ENCODE measurements at places on chromosomes 6 and 20.

DNA sequence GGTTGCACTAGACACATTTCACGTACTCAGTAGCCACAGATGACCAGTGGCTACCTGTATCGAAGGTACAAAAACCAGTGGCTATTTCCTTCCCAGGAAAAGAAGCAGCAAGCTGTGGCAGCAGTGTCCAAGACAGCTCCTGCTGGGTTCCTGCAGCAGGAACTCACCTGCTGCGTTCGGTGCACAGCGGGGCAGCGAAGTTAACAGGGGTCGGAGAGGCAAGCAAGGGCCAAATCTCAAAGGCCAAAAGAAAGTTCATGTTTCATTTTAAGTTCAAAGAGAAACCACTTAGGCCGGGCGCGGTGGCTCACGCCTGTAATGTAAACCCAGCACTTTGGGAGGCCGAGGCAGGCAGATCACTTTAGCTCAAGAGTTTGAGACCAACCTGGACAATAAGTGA lies 26.9 kb downstream of the ASIP start:
- DNase-seq, result no peak

DNA sequence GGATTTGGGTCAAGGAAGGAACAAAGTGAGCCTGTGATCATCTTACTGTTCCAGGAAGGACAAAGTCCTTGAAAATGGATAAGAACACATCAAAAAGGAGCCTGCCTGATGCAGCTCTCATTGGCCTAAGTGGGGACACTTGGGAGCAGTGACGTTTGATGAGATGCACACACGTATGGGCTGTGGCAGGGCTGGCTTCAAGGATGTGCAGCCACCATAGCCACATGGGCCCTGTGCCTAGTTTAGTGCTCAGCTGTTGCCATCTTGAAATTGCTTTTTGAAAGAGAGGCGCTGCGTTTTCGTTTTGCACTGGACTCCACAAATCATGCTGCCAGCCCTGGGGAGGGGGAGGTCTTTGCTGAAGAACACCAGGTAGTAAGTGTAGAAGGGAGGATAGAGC lies 6.6 kb upstream of the NPEPL1 start:
- no peak for DNase-seq

- DNase-seq, result no peak
These were observed 238.0 kb upstream of the MAN1A1 start for GRCh38 chr6:119587537-119587936.

DNA sequence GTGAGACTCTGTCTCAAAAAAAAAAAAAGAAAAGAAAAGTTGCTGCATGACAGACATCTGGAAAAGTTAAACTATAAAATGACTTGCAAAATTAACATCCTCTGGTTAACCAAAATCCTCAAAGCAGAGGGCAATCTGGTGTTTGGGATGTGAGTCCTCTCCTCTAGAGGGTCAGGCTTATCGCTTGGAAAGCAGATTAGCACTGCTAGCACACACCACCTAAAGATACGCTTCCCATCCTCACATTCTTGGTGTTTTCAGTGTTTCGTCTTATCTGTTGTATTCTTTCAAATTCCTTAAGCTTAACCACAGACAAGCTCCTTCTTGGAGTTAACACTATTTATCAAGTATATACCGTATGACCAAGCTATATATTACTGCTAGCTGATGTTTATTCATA lies 198.0 kb downstream of the SOX4 start:
- no peak for DNase-seq

- peak; percentile 10 for DNase-seq
These were observed 74.9 kb downstream of the NCOA3 start for GRCh38 chr20:47576516-47577033.

- DNase-seq, result peak; percentile 39
These were observed 31.9 kb upstream of the FUCA2 start for GRCh38 chr6:143543435-143543834.

DNA sequence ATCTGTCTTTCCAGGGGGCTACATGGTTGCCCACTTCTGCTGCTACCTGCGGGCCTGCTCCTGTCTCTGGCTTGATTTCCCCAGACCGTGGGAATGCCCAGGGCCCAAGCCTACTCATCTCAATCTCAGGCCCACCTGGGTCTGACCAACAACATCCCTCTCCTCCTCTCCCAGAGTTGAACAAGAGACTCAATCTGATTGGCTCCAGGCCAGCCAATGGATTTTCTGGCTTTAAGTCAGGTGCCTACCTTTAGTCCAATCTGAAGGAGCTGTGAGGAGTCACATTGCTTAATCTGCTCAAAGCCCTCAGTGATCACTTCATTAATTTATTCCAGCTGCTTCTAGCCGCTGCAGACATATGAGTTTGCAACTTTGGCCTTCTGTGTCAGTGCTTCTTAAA lies 162.4 kb upstream of the KCNG1 start:
- no peak for DNase-seq

DNA sequence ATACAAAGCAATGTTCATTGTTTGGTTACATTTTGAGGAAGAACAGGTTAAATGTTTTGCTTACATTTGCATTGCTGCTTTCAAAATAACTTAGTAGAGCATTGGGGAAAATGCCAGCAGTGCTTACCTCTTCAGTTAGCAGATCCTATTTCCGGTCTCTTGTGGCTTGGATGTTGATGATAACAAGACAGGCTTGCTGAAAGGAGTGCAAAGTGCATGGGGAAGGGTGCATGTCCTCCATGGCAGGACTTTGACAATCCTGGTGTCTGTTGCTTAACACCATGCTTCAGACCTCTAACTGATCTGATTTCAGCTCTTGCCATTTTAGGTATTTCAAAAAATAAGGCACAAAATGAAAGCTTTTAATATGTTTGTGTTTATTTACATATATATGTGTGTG lies 21.1 kb downstream of the TPD52L1 start:
- DNase-seq, result no peak

GRCh38 chr6:4487538-4487937 lies 288.7 kb upstream of the CDYL start:
- no peak for DNase-seq

GRCh38 chr6:4511641-4512020 lies 264.6 kb upstream of the CDYL start:
- DNase-seq, result no peak

- DNase-seq, result no peak
These were observed 27.5 kb upstream of the NHSL1 start for GRCh38 chr6:138526822-138527235.

DNA sequence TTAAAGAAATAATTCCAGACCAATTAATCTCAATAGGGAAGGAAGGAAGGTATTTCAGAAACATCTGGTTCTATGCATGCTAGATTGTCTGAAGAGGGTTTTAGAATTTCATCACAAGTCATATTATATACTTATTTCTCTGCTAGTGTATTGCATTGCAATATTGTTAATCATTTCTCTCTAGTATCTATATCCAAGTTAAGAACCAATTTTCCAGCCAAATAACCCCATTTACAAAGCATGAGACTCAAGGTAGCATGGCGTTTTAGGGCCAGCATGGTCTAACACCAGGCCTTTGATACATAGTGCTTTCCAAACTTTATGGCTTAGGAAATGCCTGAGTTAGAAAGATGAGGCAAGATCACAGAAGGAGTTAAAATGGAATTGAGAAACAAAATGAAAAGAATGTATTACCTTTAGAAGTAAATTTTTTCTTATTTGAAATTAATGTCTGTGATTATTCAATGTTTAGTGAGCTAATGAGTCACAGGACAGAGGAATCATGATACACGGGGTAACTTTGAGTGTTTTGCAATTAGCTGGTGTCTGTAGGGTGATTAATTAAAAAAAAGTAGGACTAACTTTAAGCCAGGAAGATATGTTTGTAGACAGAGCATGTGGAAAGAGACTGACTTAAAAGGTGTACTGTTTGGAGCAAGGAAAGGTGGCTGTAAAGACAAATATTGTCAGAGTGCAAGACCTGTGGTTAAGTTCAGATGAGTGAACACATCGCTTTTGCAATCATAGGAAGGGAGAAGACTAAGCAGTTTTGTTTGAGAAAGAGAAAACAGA lies 1006.2 kb upstream of the CITED2 start:
- DNase-seq, result peak; percentile 57

DNA sequence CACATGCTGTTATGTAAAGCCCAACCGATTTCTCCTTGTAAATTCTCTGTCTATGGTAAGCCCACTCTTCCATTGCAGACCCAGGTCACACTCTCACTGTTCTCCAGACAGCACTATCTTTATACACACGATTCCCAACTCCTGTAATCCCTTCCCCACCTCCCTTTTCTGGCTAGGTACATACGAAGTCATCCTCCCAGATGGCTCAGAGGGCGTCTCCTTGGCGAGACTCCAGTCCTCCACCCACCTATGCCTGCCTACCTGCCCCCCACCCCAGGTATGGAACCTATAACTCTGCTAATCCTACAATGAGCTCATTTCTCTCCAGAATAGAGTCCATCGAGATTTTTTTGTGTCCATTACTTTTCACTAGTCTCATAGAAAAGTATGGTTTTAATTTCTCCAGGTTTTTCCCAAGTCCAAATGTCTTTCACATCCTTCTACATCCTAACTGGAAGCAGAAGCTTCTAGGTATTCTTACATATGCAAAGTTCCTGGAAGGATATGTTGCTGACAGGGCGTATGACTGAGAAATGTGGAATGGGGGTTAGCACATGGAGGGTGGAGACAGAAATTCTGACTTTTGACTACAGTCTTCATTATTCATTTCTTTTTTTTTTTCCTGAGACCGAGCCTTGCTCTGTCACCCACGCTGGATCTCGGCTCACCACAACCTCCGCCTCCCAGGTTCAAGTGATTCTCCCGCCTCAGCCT lies 22.8 kb downstream of the SCML4 start:
- no peak for DNase-seq

DNA sequence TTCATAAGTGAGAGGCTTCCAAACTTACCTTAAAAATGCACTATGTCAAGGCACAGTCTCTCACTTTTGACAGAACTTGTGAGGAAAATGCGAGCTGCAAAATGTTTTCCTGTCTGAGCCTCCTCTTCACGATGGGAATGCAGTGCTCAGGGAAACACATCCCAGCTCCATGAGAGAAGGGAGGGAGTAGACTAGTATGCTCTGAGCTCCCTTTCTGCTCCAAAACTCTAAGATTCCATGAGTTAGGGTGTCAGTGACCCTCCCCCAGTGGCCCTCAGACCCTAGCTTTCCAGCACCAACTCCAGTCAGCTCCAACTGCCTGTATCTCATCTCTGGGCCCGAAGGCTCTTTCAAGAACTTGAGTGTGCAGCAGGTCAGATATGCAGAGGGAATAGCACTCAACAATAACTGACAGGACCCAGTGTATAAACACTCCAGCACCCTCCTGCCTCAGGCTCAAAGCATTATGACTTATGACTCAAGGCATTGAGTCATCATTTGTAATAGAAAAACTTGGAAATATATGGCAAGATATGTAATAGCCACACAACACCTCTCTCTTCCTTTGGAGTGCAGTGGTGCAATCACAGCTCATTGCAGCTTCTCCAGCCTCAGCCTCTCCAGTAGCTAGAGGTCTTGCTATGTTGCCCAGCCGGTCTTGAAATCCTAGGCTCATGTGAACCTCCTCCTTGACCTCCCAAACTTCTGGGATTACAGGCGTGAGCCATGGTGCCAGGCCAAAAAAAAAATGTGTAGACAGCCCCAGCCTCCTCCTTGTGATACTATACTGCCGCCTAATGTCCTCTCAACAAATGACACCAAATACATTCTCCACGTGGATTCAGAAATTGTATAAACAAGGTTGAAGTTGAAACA lies 16.7 kb upstream of the ENTPD6 start:
- peak; percentile 35 for DNase-seq

GRCh38 chr20:51828762-51829161 lies 26.4 kb upstream of the SALL4 start:
- no peak for DNase-seq

- no peak for DNase-seq
These were observed 33.8 kb downstream of the NHLRC1 start for GRCh38 chr6:18088419-18089296.

- DNase-seq, result no peak
These were observed 83.3 kb downstream of the RCAN2 start for GRCh38 chr6:46407776-46408530.

DNA sequence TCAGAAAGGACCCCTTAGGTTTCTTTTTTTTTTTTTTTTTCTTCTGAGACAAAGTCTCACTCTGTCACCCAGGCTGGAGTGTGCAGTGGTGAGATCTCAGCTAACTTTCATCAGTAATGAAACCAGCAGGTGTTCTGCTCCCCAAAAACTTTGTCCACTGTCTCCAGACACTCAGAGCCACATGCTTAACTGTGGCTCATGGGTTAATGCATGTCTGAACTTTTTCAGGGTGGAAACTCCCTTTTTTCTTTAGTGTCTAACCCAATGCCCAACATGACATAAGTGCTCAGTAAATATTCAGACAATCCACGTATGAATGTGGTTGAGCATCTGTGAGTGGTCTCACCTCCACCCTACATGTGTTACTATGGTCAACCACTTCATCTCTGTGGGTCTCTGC lies 45.4 kb downstream of the MYB start:
- DNase-seq, result no peak

DNA sequence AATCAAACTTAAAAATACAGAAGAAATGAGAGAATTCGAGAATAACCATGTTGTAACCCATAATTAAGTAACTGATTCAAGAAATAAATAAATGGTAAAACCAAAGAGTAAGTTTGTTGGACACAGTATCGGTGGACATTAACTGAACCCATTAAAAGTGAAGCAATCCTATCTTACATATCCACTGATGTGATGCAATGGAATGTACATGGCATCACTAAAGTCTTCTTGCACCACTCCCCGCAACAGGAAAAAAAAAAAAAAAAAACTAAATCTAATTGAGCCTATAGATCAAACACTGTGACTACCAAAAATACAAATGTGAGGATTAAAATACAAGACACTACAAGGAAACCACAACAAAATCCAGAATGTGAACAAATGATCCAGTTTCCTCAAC lies 7.9 kb downstream of the SNX14 start:
- peak; percentile 17 for DNase-seq

GRCh38 chr6:176766-177165 lies 115.5 kb upstream of the DUSP22 start:
- DNase-seq, result no peak

- DNase-seq, result no peak
These were observed 73.0 kb downstream of the FARS2 start for GRCh38 chr6:5334341-5334740.

DNA sequence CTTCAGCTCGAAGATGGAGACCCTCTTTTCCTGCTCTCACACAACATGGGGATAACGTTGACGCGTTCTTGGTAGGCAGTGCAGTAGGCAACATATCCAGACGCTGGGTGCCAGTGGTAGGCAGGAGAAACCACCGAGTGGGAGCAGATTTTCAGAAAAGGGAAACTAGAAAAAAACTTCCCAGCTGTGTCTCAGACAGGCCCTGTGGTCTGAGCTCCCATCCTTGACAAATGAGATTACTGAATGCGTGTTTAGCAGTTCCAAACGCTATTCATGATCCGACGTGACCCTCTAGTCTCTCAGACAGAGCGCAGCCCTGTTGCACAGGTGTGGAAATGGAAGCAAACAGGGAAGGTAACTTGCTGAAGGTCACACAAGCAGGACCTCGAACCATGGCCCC lies 83.9 kb upstream of the DUSP22 start:
- DNase-seq, result no peak

- no peak for DNase-seq
These were observed 27.7 kb downstream of the MDGA1 start for GRCh38 chr6:37669887-37670437.

GRCh38 chr20:45765307-45765875 lies 26.3 kb downstream of the WFDC3 start:
- DNase-seq, result no peak
